Urinary bladder (tissue), 4 donors: ENCODE measurements at places on chromosomes 12 and 14. TPM values are rescaled to one million over a fixed set of nuclear protein-coding genes. Genes with fewer than 3 reads are reported as not detected.
A peak's percentile ranks its signal among the peaks of the same experiment; 100 is the strongest.

- DNase-seq = no peak
Observed at GRCh38 chr12:29844667-29845066, 60.9 kb upstream of the TMTC1 start.

EML1 gene
- 77.1 TPM for total RNA-seq

GARIN6 gene
- not detected for total RNA-seq

GRCh38 chr14:25803386-25804018 is 753.6 kb upstream of the STXBP6 start:
- peak; percentile 79 for DNase-seq

TGM1 gene
- 1.2 TPM for total RNA-seq

DNA sequence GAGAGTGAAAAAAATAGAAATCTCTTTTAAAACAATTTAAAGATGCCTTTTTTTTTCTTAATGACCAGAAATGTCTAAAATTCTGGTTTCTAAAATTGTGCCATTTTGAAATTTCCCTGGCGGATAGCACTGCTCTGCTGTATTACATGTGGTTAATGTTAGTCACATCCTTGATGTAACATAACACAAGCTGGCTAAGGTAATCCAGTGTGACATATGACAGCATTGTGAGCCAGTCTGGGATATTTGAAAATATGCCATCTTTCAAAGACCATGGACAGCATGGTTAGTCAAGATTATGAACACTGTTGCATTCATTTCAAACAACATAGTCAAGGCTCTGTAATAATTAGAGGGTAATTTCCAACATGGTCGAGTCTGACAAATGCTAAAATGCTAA is 133.2 kb downstream of the ALX1 start:
- no peak for DNase-seq

- no peak for DNase-seq
Observed at GRCh38 chr12:8813572-8814357, 8.7 kb upstream of the A2ML1 start.

DNA sequence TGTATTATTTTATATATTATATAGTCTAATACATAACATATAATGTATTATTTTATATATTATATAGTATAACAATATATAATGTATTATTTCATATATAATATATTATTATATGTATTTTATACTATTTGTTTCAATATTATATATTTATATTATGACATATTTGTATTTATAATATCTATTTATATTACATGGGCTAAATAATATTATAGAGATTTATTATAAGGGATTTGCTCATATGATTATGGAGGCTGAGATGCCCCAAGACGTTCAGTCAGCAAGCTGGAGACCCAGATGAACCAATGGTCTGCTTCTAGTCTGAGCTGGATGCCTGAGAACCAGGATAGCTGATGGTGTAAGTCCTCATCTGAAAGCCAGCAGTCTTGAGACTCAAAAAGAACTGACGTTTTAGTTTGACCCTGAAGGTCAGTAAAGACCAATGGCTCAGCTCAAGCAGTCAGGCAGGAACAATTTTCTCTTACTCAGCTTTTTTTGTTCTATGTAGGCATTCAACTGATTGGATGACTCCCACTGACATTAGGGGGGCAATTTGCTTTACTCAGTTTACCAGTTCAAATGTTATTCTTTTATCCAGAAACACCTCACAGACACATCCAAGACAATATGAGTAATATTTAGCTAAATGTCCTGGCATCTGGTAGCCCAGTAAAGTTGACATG is 130.4 kb downstream of the FLRT2 start:
- DNase-seq = no peak

NPAS3 gene
- 7.1 TPM for total RNA-seq

LMO3 gene
- total RNA-seq = 57.0 TPM

CISTR gene
- total RNA-seq = not detected

- DNase-seq = no peak
Observed at GRCh38 chr14:104181761-104182530, 43.6 kb downstream of the KIF26A start.

DNA sequence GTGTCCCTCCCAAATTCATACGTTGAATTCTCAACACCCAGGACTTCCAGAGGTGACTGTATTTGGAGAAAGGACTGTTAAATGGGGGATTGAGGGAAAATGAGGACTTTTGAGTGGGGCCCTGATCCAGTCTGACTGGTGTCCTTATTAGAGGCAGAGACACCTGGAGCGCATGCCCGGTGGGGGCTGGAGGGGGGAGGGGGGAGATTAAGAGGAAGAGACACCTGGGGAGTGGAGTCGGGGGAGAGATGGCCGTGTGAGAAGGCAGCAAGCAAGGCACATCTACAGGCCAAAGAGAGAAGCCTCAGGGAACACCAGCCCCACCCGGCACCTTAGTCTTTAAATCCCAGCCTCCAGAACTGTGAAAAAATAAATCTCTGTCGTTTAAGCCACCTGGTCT is 209.7 kb downstream of the SLC41A2 start:
- DNase-seq = no peak

NKX2-1 gene
- not detected for total RNA-seq

GRCh38 chr12:117040496-117040895 is 58.7 kb downstream of the TESC start:
- DNase-seq = no peak

DNA sequence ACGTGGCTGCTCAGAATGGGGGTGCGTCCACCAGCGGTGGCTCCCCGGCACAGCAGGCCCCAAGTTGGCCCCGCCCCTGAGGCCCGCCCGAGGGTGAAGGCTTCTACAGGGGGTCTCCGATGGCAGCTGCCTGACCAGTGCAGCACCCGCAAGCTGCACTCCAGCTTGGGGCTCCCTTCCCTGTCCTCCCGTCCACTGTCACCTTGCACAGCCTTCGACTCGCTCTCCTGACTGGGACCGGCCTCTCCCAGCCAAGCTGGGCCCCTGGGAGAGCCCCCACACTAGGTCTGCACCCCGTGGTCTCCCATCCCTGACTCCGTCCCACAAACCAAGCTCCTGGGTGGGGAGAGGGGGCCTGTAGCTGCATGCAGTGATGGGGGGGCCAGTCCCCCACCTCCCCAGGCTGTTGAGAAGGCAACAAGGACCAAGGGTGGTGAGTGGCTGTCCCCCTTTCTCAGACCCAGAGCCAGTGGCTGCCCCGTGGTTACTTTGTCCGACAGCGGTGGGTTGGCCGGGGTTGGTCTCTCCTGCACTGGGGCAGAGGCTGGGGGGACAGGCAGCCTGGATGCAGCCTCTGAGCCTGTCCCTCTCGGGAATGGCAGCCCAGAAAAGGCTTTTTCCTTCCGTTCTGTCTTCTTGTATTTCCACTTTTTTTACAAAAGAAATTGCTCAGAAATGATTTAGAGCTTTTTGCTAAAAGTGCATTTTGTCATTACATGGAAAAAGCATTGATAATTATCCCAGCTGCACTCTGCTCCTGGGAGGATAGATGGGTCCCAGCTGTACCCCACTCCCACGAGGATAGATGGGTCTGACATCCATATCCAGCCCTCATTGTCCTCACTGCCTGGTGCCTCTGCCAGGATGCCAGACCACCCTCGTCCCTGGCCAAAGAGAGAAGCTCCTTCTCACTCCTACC is 217.0 kb downstream of the KIF26A start:
- DNase-seq = no peak

- DNase-seq = no peak
Observed at GRCh38 chr12:118136559-118137003, 657 bp downstream of the PEBP1 start.

DNA sequence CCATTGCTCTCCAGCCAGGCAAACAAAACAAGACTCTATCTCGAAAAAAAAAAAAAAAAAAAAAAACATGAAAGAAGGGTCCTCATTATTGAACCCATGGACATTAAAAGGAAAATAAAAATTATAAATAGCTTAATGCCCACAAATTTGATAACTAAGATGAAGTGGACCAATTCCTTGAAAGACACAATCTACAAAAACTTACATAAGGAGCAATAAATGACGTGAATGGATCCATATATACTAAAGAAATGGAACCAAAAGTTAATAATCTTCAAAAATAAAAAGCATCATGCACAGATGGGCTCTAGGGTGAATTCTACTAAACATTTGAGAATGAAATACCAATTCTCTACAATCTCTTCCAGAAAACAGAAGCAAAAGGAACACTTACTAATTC is 47.7 kb upstream of the AP4S1 start:
- DNase-seq = no peak
